ENCODE measurements at places on chromosomes 11 and 22.

GRCh38 chr11:1488575-1489180 is 2.1 kb upstream of the MOB2 start:
- DNase-seq = no peak

GRCh38 chr11:108672786-108673185 is 7.9 kb downstream of the DDX10 start:
- DNase-seq = no peak

DNA sequence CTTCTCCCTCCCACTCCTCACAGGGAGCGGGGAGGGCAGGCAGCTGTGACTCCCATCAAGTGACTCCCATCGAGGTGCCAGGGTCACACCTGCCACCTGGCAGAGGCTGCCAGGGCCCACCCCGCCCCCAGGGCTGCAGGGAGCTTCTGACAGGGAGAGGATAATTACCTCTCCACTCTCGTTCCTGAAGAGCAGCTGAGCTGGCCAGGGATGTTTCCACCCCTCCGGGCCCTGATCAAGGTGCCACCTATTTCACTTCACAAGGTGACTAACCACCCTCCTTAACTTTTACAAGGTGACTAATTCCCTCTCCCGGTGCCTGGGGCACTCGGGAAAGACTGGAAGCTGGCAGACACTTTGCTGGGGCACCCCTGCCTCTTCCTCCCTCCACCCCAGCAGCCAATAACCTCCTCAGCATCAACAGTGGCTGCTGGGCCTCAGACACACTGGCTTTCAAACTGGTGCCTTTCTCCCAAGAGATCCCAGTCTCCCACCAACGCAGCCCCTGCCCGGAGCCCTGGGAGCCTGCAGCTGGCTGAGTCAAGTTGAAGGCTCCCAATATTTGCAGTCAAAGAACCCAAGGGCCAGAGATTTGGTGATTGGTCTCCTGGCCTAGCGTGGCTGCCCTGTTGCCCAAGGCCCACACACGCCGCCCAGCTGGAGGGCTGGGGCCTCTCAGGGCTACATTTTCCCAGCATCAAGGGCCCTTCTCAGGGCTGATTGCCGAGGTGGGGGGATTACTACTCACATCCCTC is 22.0 kb upstream of the MYRF start:
- peak; percentile 96 for DNase-seq

DNA sequence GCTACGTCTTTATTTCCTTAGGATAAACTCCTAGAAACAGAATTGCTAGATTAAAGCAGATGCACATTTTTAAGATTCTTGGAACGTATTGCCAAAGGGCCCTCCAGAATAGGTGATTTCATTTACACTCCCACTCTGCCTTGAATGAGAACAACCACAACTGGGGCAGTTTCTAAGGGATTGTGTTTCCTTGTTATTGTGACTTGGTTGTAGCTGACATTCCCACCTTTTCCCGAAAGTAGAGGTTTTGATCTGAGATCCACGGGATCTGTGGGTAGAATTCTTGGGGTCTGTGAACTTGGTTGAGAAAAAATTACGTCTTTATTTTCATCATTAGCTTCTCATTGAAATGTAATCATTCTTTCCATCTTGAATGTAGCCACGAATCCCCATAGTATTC is 21.5 kb downstream of the LRRC32 start:
- no peak for DNase-seq

DNA sequence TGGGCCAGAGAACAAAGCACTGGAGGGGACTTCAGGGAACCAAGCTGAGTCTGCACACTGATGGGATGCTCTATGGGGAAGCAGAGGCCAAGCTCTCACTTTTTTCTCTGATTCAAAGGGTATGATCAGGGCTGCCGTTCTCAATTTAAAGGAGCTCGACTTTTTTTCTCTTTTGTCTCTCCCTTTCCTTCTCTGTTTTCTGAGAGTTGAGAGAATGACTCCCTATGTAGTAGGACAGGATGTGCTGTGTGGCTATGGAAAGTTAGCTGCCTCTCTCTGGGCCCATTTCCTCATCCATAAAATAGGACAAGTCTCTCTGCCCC is 7.9 kb downstream of the ADORA2A start:
- DNase-seq = no peak
